Skin of body (tissue), 3 donors: ENCODE measurements at places on chromosomes 4 and X. TPM values are rescaled to one million over a fixed set of nuclear protein-coding genes. Genes with fewer than 3 reads are reported as not detected.

DNA sequence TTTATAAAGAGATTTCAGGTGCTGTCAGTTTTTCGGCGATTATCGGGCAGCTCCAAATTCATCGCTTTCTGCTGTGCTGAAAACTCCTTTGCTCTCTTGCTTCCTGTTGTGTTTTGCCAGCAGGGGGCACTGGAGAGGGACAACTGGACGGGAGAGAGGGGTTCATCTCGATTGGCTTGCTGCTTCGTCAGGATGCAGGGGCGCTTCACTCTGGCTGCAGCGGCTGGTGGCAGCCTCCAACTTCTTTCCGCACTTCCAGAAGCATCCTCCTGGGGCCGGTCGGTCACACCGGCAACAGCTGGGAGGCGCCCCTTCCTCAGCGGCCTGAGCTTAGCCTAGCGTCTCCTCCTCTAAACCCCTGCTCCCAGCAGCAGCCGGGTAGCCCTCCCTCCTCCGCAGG, 29.5 kb downstream of the MSL3 start:
- DNase-seq, result no peak

GRCh38 chr4:118767109-118767508, 68.8 kb downstream of the SEC24D start:
- no peak for DNase-seq

The NWD2 gene
- 0.30 TPM for total RNA-seq

DNA sequence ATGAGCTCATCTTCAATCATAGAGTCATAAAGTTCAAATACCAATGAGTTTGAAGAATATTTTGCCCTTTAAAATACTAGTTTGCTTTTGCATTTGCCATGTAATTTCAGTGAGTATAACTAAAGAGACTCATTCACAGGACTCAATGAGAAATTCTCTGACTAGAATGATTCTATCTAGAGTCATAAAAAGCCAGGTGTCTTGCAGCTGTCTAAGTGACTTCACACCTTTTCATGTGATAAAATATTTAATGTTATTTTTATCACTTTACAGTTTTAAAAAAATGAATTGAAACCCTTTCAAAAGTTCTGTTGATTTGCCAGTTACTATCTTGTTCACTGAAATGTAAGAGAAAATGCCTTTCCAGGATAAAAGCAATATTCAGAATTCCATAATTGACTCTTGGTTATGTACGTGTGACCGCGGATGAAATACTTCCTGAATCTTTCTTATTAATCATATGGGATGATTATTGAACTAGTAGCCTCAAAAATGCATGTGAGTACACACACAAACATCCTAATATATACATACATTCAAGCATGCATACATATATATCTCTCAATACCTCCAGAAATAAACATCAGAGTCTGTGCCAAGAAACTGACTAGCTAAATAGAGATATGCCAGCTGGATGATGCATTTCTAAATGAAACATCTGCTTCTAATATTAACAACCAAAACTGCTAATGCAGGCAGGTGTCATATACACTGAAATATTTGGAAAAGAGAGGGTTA, 87.0 kb downstream of the GABRB1 start:
- no peak for DNase-seq

The MEPE gene
- not detected for total RNA-seq
